Effector memory CD8-positive, alpha-beta T cell (primary cell): ENCODE measurements at places on chromosomes 2 and 18.

DNA sequence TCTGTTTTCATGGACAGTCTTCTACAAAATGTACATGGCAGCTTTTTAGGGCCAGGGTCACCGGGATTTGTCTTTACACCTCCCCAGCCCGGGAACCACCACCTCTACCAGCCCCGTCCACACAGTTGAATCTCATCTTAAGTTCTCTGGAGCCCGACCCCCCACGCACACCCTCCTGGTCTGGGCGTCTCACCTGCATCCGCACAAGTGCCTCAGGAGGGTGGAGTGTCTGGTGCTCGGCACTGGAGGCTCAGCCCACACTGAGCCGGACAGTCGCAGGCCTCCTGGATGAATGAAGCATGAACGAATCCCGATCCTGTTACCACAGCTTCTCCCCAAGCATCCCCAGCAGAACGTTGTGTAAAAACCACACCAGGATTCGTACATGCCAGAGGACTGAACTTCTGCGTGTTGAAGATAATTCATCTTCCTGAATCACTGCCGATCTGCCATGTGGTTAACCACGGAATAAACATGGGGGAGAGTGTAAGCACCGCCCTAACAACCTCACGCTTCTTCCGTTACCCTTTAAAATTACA is 162.0 kb downstream of the RTP5 start:
- peak; percentile 43 for DNase-seq

DNA sequence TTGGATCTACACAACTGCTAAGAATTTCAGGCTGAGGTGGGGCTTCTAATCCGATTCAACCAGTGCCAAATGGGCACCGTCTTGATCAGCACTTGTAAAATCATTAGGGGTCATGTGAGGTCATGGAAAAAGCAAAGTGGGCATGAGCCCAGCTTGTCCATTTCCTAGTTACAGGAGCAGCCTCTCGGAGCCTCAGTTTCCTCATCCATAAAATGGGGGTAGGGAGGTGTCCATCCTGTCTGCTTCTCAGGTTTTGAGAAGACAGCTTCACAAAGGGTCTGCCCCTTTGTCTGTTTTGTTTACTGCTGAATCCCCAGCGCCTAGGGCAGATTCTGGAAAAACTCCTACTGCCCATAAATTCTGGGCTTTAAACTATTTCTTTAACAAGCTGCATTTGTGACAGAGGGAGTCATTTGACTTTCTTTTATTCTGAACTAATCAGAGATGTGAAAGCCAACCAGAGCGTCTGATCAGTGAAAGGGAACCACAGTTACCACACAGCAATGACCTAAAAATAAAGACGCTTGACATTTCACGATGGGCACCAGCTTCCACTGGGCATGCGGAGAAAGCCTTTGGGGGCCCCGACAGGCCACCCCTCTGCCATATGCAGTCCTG is 38.9 kb downstream of the DNMT3A start:
- DNase-seq: no peak

DNA sequence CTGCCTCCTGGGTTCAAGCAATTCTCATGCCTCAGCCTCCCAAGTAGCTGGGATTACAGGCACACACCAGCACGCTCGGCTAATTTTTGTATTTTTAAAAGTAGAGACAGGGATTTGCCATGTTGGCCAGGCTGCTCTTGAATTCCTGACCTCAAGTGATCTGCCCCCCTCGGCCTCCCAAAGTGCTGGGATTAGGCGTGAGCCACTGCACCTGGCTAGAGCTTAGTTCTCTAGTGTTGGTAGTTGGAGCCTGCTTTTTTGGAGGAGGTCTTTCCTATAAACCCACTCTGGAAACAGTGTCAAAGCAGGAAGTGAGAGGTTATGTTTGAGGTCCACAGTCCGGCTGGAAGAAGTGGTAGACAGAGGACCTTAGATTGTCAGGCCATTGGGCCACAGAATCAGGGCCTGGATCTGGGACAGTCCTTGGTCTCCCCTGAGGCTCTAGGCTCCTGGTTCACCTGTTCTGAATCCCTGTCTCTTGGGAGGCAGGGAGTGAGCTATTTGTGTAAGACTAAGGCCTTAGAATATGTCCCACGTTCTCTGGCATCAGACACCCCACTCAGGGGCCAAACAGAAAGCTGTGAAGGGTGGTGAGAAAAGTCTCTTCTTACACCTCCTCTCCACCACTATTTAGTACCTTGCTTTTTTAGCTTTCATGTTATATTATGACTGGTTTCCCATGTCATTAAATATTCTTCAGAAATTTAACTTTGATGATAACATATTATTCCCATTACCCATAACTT is 34.5 kb downstream of the PCBP1 start:
- DNase-seq: no peak

DNA sequence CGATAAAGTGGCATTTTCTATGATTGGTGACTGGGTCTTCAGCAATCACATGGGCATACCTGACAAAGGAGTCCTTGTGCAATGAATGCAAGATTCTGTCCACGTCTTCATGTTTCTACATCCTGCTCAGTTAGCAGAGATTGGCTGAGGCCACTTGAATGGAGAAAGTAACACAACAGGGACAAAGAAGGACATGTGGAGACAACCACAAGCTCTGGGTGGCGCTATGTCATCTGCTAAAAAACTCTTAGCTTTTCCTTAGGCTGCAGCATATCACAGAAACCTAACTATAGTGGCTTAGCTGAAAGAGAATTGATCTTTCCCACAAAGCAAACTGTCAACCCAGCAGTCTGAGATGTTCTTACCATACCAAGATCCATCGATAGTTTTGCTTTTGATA is 1109.7 kb downstream of the SOCS6 start:
- DNase-seq: no peak

GRCh38 chr2:127175041-127175721 is 44.9 kb downstream of the CYP27C1 start:
- DNase-seq: no peak

DNA sequence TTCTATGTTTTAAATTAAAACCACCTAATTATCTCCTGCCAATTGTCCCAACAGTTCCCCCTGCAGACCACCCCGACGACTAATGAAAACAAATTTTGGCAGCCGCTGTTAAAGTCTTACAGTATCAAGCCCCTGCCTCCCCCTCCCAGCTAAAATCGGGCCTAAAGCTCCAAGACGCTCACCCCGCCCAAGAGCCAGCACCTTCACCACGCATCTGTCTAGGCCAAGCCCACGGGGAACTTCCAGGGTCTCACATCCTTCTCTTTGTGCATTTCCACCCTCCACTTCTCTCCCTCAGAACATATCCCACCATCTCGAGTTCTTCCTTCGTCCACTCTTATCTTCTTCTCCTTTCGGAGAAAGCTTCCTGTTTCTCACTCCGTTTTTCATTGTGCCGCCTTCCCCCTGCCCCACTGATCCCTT is 445 bp downstream of the PRPF40A start:
- no peak for DNase-seq
